ENCODE measurements at places on chromosomes 13 and 19.
A peak's percentile ranks its signal among the peaks of the same experiment; 100 is the strongest.

GRCh38 chr13:98782654-98783053, 30.2 kb upstream of the SLC15A1 start:
- DNase-seq: no peak

- DNase-seq: no peak
Measured at GRCh38 chr13:40996426-40997092, 22.6 kb downstream of the ELF1 start.

DNA sequence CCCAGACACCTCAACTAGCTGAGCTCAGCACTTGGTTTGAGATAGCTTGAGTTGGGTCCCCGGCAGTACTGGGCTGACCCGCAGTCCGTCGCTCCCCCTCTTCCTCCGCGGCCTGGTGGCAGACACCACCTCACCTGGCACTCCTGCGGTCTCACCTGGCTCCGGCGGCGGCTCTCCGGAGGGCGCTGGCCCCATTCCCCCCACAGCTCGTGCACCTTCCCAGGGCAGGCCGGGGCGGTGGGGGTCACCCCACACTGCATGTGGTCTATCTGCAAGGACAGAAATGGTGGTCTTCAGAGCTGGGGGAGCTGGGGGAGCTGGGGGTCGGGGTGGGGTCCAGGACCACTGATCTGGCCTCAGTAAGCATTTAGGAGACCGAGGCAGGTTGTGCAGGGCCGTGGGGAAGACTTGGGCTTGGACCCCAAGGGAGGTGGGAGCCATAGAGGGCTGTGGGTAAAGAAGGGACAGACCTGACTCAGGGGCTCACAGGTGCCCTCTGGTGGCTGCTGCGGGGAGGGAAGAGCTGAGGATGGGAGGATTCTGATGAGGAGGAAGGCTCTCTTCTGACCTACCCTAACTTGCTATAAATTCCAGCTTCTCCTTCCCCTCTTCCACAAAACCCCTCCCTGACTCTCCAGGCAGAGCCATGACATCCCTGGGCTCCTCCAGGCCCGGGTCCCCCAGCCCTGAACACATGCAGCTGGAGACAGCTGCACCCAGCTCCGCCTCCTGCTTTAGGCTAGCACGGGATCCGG, 6.7 kb upstream of the PLIN4 start:
- DNase-seq: no peak

DNA sequence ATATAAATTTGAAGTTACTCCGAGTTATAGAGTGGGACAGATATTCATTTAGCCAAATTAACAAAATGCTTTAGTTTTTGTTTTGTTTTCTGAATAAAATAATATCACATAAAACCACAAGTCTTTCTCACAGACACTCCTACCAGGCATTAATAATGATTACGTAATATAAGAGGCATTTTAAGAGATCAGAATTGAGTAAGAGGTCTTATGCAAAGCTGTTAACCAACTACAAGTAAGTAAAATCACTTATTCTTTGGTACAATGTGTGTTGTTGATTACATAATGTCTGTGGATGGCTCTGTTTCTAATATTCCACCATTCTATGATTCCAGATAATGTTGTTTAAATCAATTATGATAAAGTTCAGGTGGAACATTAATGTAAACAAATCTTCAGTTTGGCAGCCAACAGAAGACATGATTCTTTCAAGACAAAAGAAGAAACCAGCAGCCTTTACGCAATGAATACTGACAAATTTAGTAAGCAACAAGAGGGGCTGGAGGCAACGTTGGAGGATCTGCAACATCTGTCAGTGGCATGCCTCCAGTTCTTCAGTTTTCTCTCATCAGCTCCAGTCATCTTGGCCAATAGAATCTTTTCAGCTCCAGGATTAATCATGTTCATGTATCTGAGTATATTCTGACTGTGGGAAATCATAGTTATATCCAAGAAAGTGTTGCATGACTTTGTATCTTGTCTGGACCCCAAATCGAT, 403.8 kb downstream of the SLITRK5 start:
- no peak for DNase-seq

DNA sequence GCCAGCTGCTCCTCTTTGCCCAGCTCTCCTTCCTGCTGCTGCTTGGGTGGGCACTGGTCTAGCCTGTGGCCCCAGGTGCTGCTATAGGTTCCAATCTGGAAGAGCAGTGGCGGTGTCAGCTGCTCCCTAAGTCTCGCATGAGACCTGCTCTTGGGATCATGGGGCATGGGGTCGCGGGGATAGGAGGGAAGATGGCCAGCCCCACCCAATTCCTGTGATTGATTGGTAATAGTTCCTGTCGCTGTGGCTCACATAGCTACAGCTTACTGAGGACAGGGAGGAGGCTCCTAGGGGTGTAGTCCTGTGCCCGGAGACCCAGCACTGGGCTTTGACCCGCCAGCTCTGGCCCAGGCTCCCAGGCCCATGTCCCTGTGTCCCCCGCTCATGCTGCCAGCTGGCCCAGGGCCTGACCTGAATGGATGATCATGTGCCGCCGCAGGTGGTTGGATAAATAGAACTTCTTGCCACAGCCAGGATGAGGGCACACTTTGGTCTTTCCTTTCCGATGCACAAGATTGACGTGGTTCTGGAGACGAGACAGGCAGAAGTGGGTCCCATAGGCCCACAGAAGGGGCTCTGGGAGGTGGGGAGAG, 4.5 kb upstream of the ELAVL3 start:
- DNase-seq: no peak

GRCh38 chr19:42091742-42092141, 15.8 kb downstream of the ZNF574 start:
- no peak for DNase-seq

DNA sequence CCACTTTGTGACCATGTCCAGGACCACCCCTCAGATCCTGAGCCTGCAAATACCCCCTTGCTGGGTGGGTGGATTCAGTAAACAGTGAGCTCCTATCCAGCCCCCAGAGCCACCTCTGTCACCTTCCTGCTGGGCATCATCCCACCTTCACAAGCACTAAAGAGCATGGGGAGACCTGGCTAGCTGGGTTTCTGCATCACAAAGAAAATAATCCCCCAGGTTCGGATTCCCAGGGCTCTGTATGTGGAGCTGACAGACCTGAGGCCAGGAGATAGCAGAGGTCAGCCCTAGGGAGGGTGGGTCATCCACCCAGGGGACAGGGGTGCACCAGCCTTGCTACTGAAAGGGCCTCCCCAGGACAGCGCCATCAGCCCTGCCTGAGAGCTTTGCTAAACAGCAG, 7.7 kb upstream of the CEACAM7 start:
- peak; percentile 63 for DNase-seq

DNA sequence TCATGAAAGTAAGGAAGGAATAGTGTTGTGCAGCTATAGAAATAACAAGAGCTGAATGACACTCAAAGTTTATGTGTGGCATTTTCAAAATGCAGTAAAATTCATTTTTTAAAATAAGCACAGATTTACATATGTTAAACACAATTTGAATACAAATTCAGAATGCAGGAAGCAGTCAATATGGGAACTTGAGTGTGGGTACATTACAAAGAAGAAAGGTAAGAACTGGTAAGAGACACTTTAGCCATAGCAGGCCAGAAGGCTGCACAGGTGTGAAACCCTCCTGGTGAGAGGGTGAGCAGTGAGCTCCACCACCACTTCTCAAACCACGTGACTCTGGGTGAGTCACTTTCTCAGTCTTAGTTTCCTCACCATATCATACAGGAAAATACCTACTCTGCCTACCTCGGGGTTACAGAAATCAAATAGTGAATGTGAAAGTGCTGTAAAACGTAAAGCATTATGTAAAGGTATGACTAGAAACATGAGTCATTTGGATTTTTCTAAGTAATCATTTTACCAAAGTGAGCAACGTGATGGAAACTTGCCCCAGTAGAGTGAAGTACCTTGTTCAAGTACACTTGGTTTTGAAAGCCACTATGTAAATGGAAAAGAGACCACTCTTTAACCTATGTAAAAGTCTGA, 40.5 kb downstream of the USP12 start:
- no peak for DNase-seq

DNA sequence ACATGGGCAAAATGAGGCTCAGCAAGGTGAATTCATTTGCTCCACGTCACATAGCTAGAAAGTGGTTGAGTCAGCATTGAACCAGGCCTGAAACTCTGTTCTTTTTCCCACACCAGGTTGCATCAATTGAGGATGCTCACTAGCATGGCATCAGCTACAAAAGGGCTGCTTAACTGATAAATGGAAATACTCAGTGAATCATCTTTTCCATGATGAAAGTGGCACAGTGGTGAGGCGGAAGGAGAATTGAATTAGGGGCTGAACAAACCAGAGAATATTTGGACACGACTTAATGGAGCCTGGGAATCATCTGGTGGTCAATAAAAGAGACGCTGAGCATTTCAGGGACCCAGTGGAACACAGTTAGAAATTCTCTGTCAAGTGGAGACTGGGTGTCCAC, 320.1 kb upstream of the MAB21L1 start:
- DNase-seq: no peak

GRCh38 chr19:55358943-55359908, 3.8 kb downstream of the GARIN5B start:
- no peak for DNase-seq

- no peak for DNase-seq
Measured at GRCh38 chr19:48636859-48637448, at the start of gene DBP. Gene DBP, minus strand, starts transcription at chr19:48637379. Its CDS starts 385 bp downstream, at chr19:48636994.

DNA sequence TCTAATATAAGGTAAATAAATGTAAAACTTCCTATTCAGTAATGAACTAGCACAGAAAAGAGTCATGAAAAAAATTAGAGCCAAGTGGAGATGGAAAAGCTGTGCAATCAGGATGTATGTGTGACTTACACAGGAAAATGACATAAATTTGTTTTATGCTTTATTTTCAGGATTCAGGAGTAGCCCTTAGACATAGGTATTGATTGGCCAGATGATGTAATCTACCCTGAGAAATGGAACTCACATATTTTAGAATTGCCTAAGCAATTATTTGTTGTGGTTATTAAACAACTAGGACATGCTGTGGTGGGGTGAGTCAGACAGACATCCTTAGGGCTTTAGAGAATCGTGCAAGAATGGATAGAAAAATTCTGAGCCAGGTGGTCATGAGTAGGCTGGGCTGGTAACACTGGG, 110.6 kb downstream of the PCDH9 start:
- DNase-seq: no peak

GRCh38 chr13:60148918-60149317, 14.8 kb downstream of the DIAPH3 start:
- no peak for DNase-seq

DNA sequence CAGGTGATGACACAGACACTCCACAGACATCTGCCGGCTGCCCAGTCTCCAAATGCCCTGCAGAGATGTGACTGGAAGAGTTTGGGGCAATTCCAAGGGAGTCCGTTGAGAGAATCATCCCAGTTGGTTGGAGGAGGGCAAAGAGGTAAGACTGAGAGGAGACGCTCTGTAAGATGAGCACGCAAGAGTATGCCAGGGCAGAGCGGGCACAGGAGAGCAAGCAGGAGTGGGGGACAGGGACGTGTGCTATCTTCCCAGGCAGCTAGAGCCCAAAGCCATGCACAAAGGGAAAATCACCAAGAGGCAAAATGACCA, 156.3 kb upstream of the TSHZ3 start:
- peak; percentile 73 for DNase-seq

GRCh38 chr13:32791545-32792172, 205.4 kb downstream of the PDS5B start:
- DNase-seq: no peak

DNA sequence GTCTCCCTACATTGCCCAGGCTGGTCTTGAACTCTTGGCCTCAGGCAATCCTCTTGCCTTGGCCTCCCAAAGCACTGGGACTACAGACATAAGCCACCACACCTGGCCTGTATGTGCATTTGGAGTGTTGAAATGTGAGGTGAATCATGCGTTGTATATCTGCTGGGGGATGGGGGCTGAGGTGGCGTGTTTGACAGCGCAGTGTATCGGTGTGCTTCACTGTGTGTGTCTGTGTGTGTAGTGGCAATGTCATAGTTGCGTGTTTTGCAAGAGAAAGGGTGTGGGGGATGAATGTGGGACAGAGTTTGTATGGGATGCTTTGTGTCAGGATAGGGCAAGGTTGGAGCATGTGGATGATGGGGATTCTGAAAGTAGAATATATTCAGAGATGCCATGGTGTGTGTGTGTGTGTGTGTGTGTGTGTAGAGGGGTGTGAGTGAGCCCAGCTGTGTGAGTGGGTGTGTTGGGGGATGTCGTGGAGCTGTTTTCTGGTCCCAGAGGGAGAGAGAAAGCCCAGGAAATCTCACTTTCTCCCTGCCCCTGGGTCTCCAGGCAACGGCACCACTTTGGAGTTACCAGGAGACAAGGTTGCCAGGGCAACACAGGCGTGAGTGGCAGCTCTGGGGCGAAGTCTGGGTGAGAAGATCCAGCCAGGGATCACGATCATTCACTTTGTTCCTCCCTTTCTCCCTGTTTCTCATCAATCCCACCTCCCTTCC, 1.1 kb upstream of the SWSAP1 start:
- no peak for DNase-seq

- DNase-seq: peak; percentile 96
Measured at GRCh38 chr19:43474986-43475705, 9.7 kb upstream of the LYPD3 start.

DNA sequence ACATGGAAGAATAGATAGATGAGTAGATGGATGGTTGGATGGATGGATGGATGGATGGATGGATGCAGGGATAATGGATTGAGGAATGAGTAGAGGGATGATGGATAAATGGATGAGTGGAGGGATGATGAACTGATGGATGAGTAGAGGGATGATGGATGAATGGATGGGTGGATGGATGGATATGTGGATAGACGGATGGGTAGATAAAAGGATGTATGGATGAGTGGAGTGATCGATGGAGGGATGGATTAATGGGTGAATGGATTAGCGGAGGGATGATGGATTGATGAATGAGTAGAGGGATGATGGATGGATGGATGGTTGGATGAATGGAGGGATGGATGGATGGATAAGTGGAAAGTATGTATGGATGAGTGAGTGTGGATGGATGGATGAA, 533.2 kb downstream of the RFC3 start:
- no peak for DNase-seq

- DNase-seq: no peak
Measured at GRCh38 chr13:79560954-79561353, 80.0 kb downstream of the NDFIP2 start.
